Endothelial cell of umbilical vein (primary cell): ENCODE measurements at places on chromosomes 3 and 15. TPM values are rescaled to one million over a fixed set of nuclear protein-coding genes. Genes with fewer than 3 reads are reported as not detected.
A peak's percentile ranks its signal among the peaks of the same experiment; 100 is the strongest.

FAM227B gene
- total RNA-seq = 1.5 and 1.8 TPM in 2 replicates

SPESP1 gene
- total RNA-seq = 1.5 and 3.0 TPM in 2 replicates

- H3K4me1 ChIP-seq = no peaks in the 10 kb centered on the region
- H3K27ac ChIP-seq = no peak overlapping the region
- no peaks in the 10 kb centered on the region for H3K36me3 ChIP-seq
- H3K4me3 ChIP-seq = peak overlapping the region; percentile 32
- no peak for DNase-seq
- peaks cover 23% of the 10 kb centered on the region for H3K27me3 ChIP-seq
These were observed 1.1 kb upstream of the PPARG start for GRCh38 chr3:12287727-12288181.

DNA sequence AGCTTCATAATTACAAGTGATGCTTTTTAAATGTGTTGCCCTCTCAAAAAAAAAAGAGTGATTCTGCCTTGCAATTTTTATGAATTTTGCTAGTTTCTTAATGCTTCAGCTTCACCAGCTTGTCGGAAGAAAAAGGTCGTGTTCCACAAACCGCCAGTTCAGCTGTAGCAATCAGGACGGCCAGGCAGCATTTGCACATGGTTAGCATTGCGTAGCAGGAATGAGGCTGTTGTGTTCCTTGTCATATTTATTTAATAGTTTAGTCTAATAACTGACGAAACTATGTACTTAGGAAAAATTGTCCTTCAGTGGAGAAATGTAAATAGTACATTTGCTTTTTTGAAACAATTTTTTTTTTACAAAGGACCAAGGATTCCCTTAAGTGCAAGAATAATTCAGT is 64.9 kb upstream of the SELENOK start:
- no peak for DNase-seq
- H3K27ac ChIP-seq = no peak overlapping the region
- no peak overlapping the region for H3K4me3 ChIP-seq
- H3K36me3 ChIP-seq = no peaks in the 10 kb centered on the region
- no peaks in the 10 kb centered on the region for H3K27me3 ChIP-seq
- no peaks in the 10 kb centered on the region for H3K4me1 ChIP-seq

- peak; percentile 39 for DNase-seq
- no peak overlapping the region for H3K4me3 ChIP-seq
- no peak overlapping the region for H3K27ac ChIP-seq
- peaks cover 20% of the 10 kb centered on the region for H3K27me3 ChIP-seq
- no peaks in the 10 kb centered on the region for H3K4me1 ChIP-seq
These were observed 6.3 kb upstream of the SCN5A start for GRCh38 chr3:38655708-38656300.

LRRIQ4 gene
- total RNA-seq = not detected in 2 replicates

ACTRT3 gene
- 3.3 and 5.1 TPM in 2 replicates for total RNA-seq

GRCh38 chr15:49370782-49371181 is 52.3 kb upstream of the FGF7 start:
- peak; percentile 3 for DNase-seq
- H3K4me1 ChIP-seq = no peaks in the 10 kb centered on the region
- no peak overlapping the region for H3K27ac ChIP-seq
- no peak overlapping the region for H3K4me3 ChIP-seq
- no peaks in the 10 kb centered on the region for H3K27me3 ChIP-seq

GRCh38 chr3:51929420-51930003 is 12.2 kb downstream of the RRP9 start:
- peaks cover 17% of the 10 kb centered on the region for H3K36me3 ChIP-seq
- H3K4me3 ChIP-seq = no peak overlapping the region
- DNase-seq = no peak
- H3K27ac ChIP-seq = no peak overlapping the region
- no peaks in the 10 kb centered on the region for H3K27me3 ChIP-seq

SLC28A1 gene
- not detected in 2 replicates for total RNA-seq

DNA sequence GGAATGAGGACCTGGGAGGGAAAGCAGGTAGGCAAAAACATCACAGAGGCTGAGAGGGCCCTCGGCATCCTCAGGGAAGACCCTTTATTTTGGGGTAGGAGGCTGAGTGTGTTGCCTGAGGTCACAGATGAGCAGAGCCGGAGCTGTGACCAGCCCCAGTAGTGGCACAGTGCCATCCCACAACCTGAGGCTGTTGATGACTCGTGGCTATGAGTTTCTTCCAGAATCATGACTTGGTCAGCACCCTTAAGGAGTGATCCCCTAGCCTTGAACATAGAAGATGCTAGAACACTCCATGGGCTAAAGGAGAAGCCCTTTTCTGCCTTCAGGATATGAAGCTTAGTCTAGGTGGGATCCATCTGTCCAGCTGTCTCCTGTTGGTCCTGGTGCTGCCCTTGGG is 19.5 kb upstream of the CXCR6 start:
- H3K27me3 ChIP-seq = no peaks in the 10 kb centered on the region
- DNase-seq = no peak
- no peak overlapping the region for H3K4me3 ChIP-seq
- H3K27ac ChIP-seq = no peak overlapping the region
- peaks cover 28% of the 10 kb centered on the region for H3K36me3 ChIP-seq

C2CD4A gene
- total RNA-seq = 0.46 and 1.1 TPM in 2 replicates

CD80 gene
- not detected in 2 replicates for total RNA-seq

DNA sequence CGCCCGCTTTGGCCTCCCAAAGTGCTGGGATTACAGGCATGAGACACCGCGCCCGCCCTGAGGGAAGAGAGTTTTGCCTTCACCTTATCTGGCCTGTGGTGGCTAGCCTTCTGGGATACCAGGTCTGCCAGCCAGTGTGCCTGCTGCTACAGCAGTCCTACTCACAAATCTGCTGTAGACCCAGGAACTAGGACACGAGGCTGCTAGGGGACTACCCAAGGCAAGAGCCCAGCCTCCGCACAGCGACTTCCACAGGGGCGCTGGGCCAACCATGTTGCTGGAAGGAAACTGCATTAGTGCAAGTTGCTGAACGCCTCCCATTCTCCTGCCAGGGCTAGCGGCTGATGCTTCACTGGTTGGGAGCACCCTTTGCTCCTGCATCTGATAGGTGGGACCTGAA is 53.7 kb downstream of the DHX30 start:
- H3K4me1 ChIP-seq = no peaks in the 10 kb centered on the region
- H3K27ac ChIP-seq = no peak overlapping the region
- DNase-seq = no peak
- H3K36me3 ChIP-seq = peaks cover 41% of the 10 kb centered on the region

ONECUT1 gene
- total RNA-seq = not detected in 2 replicates

GRIP2 gene
- total RNA-seq = not detected in 2 replicates

GRCh38 chr3:115800489-115801075 is 177.3 kb downstream of the GAP43 start:
- DNase-seq = no peak
- no peaks in the 10 kb centered on the region for H3K27me3 ChIP-seq
- peaks cover 4% of the 10 kb centered on the region for H3K4me1 ChIP-seq

CEP19 gene
- total RNA-seq = 1.2 and 1.6 TPM in 2 replicates

DNA sequence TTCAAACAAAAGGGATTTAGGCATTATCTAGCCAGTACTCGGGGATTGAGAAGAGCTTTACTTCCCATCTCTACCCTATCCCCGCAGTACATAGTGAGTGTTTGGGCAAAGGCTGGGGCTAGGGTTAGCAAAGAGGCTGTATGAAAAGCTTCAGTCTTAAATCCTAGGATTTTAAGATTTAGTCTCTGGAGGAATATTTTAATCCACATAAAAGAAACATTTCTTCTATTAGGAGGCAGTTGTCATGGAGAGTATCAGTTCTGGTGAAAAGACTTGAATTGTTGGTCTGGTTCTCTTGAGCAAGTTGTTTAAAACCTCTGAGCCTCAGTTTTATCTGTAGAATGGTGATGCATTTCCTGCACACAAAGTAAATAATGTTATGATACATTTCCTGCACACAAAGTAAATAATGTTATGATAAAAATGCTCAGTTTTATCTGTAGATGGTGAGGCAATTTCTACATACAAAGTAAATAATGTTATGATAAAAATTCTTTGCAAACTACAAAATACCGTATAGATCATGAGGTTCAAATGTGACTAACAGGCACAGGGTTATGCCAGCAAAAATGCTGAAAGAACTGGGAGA is 53.9 kb upstream of the ZBED2 start:
- H3K4me3 ChIP-seq = no peak overlapping the region
- no peaks in the 10 kb centered on the region for H3K36me3 ChIP-seq
- H3K27me3 ChIP-seq = peaks cover 2% of the 10 kb centered on the region
- peaks cover 3% of the 10 kb centered on the region for H3K4me1 ChIP-seq
- DNase-seq = peak; percentile 8
- H3K27ac ChIP-seq = no peak overlapping the region
